ENCODE measurements at places on chromosomes 7 and 10.

GRCh38 chr7:33640741-33641140 lies 264.6 kb upstream of the BMPER start:
- no peak for DNase-seq

DNA sequence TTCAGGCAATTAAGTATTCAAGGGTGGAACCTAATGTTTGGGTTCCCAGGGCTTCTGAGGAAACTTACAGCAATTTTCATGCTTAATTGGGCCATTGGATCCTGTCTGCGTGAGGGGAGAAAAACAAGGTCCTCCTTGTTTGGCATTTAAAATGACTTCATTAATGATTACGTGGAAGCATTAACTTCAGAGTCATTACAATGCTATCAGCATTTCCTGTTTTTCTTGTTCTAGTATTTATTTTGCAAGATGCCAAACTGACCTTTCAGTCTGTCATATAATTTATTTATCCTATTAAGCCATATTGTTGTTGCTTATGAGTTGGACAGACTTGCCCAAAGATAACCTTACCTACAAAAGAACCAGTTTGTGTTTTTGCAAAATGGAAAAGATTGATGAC lies 324.1 kb upstream of the LRRN3 start:
- no peak for DNase-seq

DNA sequence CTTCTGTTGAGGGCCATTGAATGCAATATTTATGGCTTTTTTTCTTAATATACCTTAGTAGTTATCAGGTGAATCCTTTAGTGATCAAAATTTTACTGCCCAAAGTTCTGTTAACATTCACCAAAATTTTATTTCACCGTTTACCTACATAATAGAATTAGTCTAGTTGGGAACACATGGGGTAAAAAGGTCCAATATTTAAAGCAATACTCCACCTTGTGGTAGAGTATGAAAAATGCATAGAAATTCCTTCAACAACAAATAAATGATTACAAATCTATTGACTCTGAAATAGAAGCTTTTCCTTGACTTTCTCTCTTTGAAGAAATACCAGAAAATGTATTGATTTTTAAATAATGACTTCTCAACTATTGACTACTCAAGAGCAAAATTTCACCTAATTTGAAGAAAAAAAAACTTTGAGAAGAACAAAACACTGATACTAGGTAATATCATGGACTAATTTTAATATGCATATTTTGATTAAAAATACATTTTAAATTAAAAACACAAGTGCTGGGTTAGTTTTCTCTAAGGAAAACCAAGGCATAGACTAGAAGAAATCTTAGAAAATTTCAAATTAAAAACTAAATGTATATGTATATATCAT lies 43.3 kb downstream of the POLR1F start:
- peak; percentile 37 for DNase-seq

DNA sequence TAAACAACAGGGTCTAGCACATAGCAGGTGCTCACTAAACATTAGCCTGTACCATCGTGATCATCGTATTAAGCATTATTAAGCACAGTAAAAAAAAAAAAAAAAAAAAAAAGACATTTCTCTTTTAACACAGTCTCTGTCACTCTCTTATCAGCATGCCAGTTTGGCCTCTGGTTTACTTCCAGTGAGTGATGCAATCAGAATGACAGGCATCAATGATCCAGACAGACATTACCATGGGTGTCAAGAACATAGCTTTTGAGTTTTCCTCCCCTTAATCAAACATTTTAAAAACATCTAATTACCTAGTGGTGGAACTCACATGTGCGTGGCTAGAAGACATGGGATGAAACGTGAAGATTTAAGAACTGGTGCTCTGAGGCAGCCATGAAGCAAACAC lies 115.8 kb downstream of the CTTNBP2 start:
- no peak for DNase-seq

DNA sequence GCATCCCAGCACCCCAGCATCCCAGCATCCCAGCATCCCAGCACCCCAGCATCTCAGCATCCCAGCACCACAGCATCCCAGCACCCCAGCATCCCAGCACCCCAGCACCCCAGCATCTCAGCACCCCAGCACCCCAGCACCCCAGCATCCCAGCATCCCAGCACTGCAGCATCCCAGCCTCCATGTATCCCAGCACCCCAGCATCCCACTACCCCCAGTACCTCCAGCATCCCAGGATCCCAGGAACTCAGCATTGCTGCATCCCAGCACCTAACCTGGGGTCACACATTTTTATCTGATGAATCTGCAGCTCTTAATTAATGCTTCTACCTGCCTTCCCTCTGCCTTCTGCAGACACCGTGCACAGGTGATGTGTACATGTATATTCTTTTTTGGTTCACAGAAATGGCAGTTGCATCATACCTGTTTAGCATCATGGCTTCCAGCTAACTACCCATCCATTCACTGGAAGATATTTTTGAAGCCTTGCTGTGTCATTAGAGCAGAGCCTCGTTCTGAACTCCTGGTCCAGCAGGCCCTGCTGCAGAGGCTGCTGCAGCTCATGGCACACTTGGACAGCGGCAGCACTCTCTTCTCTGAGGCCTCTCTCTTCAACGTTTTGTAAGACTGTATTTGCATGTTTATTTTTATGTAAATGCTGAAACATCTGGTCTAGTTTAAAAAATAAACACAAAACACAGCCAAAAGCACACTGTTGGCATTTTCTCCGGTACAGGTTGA lies 4.6 kb upstream of the CFAP46 start:
- no peak for DNase-seq

DNA sequence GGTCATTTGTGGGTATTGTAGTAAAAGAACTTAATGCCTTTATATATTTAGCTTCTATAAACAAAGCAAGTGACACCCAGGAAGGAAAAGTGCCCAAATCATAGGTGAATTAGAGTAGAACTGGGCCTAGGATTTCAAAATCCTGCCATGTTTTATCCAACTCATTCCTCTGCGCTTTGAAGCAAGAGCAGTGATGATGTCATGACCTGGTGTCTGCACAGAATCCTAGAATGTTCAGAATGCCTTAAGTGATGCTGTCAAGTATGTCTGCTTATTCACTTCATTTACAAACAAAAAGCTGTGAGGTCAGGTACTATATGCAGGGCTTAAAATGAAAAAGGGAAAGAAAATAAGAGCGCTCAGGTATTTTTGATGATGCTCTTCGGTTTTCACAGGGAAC lies 737.2 kb upstream of the ANKRD30A start:
- DNase-seq: no peak

DNA sequence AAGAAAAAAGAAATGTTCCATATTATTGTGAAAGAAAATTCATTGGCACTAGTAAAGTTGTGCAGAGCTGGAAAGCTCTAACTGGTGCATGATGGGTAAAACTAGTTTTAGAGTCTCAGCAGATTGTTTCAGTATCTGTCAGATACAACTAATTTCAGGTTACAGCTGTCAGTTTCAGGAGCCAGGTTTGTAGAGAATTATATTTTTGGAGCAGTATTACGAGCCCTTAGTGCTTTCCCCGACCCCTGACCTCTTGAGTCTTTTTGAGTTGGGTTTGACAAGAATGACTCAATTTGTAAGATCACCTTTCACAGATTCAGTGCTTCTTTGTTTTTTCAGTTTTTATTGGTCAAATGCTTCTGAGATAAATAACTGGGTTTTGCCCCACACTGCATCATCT lies 366.4 kb upstream of the PLXDC2 start:
- DNase-seq: no peak

GRCh38 chr10:8768852-8769251 lies 714.4 kb downstream of the GATA3 start:
- DNase-seq: no peak

DNA sequence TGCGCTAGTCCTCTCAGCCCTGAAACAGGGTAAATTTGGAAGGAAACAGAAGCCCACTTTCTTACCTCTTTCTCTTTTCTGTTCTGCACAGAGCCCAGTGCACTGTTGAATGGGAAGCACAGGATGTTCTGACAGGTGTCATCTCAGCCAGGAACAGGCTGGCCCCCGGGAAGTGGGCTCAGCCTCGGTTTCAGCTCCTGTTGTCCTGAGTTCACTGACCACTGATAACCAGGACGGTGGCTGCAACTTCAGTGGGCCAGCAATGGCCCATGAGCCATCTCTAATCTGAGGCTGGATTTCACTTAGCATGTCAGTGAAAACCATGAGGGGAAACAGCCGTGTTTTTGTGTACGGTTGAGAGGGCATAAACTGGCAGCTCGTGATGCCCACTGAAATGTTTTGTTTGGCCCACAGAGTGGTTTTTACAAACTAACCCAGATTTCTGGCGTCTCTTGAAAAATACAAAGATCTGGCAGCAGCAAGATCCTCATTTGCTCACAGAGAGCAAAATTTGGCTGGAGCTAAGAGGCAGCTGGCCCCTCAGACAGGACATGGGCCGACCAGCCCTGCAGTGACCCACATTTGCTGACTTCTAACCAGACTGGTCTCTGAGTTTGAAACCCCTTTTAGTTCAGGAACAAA lies 455.9 kb downstream of the PAXIP1 start:
- no peak for DNase-seq

- no peak for DNase-seq
Observed at GRCh38 chr7:118175740-118176139, 8.2 kb upstream of the LSM8 start.

DNA sequence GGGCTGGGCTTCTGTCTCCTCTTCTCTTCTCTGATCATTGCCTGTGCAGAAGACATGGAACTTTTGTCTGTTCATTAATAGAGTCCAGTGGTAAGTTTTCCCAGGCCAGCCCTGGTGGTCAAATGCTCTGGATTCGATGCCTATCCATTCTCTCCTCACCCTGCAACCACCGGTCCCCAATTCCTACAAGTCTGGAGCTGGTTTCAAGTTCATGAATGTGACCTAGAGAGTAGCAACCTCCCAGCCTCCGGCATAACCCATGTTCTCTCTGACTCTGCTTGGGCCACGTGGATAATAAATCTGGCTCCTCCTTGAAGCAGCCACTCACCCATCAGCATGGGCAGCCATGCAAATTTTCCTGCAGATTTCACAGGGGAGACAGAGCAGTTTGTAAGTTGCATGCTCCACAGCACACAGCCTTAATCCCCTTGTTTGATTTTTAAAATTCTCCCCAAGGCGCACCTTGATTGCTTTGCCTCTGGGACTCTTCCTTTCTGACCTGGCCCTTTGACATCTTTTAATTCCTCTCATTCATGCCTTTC lies 37.3 kb upstream of the PDZD8 start:
- no peak for DNase-seq

DNA sequence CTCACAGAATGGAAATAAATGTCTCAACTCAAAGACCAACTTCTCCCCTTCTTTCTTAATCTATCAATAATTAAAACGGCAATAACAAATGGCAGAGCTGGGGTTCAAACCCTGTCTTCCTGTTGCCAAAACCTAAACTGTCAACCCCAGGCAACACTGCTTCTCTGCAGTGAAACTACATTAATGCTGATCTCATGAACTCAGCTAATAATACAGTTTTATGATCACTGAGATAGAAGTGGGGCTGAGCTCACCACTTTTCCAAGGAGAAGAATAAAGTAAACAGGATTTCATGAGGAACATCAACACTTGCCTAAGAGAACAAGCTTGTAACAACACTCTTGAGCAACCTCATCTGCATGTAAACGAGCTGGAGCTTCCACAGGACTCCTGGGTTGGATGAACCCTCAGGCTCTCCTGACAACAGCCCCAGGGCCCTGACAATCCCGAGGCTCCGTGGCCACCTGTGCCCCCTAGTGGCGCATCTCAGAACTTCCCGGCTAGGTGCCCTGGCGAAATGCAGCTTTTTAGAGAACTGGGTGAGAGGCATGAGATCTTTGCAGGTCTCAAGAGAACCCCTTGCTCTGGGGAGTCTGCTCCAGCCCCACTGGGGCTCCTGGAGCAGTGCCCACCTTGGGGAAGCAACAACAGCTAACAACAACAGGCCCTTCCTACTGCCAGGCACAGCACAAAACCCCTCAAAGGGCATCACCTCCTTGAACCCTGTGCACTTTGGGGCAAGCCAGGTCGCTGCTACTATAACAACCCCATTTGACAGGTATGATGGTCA lies 169.3 kb downstream of the SH3PXD2A start:
- DNase-seq: peak; percentile 80

- no peak for DNase-seq
Observed at GRCh38 chr10:51319173-51319435, 244.8 kb downstream of the PRKG1 start.

DNA sequence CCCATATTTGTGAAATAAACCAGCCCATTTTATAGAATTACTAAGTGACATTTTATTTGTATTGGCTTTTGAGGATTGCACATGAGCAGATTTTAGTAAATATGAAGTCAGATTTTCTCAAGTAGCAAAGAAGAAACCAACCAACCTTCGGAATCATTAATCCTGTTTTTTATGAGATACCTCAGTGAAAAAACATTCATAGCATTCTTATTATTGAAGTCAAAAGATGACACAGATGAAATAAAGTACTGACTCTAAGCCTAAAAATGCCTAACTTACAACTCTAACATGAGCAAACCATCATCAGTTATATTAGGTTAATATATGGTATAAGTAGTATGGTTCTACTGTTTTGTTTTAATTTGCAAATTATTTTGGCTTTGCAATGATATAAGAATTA lies 59.9 kb upstream of the AGBL3 start:
- no peak for DNase-seq

DNA sequence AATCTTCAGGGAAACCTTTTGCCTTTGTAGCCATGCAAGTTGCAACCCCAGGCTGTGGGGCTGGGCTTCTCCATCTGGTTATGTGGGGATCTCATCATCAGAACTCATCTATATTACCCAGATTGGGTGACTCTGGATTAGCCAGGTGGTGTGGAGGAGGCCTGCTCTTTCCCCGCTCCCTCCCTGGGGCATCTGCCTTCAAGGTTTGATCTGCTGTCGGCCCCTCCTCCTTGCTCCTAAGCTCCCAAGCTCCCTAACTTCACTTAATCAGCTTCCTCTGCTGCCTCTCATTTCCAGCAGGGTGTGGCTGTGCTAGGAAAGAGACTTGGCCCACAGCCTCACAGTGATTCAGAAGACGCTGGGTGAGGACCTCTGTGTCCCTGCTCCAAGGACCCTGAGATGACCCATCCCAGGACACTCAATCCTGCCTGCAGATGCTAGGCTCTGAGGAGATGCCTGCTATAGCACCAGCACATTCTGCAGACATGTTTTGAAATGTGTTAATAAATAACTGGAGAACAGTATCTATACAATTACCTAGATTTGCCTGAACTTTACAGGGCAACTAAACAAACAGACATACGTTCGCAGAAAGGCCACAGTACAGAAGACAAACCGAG lies 392.1 kb upstream of the PODXL start:
- no peak for DNase-seq

GRCh38 chr7:79713276-79713675 lies 259.8 kb upstream of the MAGI2 start:
- DNase-seq: no peak

DNA sequence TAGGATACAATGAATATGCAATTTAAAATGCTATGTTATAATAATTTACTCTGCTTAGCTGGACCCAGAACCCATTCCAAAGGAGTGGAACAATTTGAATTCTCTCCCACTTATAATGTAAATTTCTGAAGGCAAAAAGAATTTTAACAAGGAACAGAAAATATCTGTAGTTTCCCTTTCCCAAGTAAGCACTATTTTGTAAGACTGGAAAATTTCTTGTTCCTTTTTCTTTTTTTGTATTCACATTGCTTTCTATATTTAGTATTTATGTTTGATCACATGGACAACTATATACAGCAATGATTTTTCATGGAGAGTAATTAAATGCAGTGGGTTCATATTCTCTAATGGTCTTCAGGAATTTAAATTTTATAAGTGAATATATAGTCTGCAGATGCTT lies 127.4 kb downstream of the GPR85 start:
- peak; percentile 80 for DNase-seq

GRCh38 chr10:78065611-78066010 lies 31.9 kb downstream of the RPS24 start:
- no peak for DNase-seq

- DNase-seq: no peak
Observed at GRCh38 chr7:132130497-132130896, 445.8 kb downstream of the PLXNA4 start.
